Activated naive CD4-positive, alpha-beta T cell treated with anti-CD3 and anti-CD28 coated beads, Interleukin-2, amount 50 U/mL, for 72 hours (primary cell): ENCODE measurements at places on chromosomes 4 and X. TPM values are rescaled to one million over a fixed set of nuclear protein-coding genes. Genes with fewer than 3 reads are reported as not detected.

The TIGD4 gene
- total RNA-seq: 0.23 TPM

The DCAF4L1 gene
- total RNA-seq: 0.21 TPM

The LRAT gene
- not detected for total RNA-seq

The ARL9 gene
- not detected for total RNA-seq

The SPANXN3 gene
- total RNA-seq: not detected

The ADGRG4 gene
- total RNA-seq: not detected

The ARHGAP10 gene
- 2.9 TPM for total RNA-seq

The APELA gene
- not detected for total RNA-seq
